Psoas muscle (tissue), 8 donors: ENCODE measurements at places on chromosomes 4 and X.
A peak's percentile ranks its signal among the peaks of the same experiment; 100 is the strongest.

DNA sequence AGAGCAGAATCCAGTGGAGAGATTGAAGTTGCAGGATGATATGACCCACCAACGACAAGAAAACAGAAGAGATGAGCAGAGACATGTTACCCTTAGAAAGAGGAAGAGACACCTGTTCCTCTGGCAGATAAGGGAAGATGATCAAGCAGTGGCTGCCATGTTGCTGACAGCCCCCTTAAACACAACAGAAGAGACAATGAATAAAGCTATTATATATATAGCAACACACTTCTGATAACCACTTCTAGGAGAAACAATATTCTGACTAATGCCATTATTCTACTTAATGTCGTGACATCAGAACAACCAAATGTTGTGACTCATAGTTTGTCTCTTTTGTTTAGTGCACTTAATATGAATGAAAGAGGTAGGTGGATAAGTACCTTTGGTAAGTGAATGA is 44.9 kb downstream of the SH3RF1 start:
- DNase-seq: no peak

DNA sequence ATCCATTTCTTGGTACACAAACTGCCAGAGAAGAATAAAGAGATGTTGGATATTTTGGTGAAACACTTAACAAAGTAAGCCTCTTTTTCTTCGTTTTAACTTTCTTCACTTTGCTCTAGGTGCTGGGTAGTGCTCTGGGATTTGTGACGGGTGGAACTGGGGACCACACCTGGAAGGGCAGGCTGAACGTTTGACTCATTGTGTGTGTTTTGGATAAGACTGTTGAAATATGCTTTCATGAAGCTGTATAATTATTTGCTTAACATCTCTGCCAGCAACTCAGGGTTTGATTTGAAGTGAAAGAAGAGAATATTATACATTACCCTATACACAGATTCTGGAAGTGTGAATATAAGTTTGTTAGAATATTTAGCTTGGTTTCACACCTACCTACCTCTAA is 233.2 kb downstream of the ARHGAP10 start:
- no peak for DNase-seq

DNA sequence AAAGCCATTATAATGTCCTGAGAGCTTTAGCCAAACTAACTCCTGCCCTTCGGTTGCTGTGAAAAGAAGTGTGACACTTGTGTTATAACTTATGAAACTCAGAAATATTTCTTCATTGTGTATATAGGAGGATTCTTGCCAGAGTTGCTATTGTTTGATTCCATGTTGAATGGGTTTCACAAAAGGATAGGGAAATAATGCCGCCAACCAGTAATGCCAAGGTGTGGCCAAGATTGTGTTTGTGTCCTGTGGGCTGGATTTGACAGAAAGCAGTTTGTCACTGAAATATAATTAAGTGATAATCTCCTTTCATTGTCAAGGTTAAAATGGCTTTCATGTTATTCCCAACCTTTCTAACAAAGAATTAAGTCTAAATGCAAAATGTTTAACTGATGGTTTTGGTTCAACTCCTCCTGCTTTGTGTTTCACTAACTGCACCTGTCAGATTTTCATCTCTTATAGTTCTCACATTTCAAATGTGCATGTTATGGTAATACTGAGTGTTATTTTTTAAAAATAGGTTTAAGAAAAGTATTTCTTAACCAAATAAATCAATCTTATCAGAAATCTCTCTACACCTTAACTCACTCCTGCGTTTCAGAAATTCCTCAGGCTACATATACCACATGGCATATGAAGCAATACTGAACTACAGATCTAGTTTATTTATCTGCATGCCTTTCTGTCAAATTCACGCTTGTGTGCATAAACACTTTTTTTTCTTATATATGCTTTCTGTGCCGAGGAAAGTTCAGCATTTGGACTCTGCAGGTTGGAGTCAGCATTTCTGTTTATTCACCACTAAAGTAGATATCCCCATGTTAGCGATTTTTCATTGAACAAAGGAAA is at the start of gene CLDN22:
Gene CLDN22 (minus strand): TSS at position 66 of the 849 bp plus-strand sequence. CDS start 58 bp downstream, at position 8.
- DNase-seq: no peak

- no peak for DNase-seq
Measured at GRCh38 chr4:152273343-152273742, 262.5 kb downstream of the FBXW7 start.

GRCh38 chr4:84639145-84639544 is 56.2 kb downstream of the CDS1 start:
- no peak for DNase-seq

- no peak for DNase-seq
Measured at GRCh38 chr4:37400241-37400881, 155.8 kb downstream of the NWD2 start.

- DNase-seq: no peak
Measured at GRCh38 chr4:30630431-30630830, 89.7 kb upstream of the PCDH7 start.

GRCh38 chr4:94497690-94498089 is 45.9 kb downstream of the PDLIM5 start:
- no peak for DNase-seq

GRCh38 chr4:99362768-99363167 is 10.2 kb upstream of the ADH1C start:
- DNase-seq: peak; percentile 21

- no peak for DNase-seq
Measured at GRCh38 chr4:153398713-153399112, 54.2 kb downstream of the MND1 start.

- no peak for DNase-seq
Measured at GRCh38 chr4:31417040-31417439, 696.9 kb downstream of the PCDH7 start.

DNA sequence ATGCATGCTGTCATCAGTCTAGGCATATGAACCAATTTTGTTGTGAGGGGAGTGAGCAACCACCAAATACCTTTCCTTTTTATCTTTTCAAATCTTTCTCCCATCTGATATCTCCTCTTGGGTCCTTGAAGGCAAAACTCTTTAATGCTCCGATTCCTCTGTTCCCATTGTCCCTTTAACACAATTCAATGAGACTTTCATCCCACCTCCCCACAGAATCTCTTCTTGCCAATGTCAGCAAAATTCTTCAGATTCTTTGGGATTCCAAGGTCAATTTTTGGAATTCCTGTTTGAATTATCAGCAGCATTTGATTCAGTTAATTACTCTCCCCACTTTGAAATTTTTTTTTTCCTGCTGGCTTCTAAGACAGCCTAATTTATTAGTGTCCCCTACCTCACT is 232.7 kb downstream of the COX7B2 start:
- no peak for DNase-seq
